Activated naive CD8-positive, alpha-beta T cell treated with anti-CD3 and anti-CD28 coated beads, Interleukin-2, amount 50 U/mL, for 16 hours (primary cell): ENCODE measurements at places on chromosomes 3 and 15.

DNA sequence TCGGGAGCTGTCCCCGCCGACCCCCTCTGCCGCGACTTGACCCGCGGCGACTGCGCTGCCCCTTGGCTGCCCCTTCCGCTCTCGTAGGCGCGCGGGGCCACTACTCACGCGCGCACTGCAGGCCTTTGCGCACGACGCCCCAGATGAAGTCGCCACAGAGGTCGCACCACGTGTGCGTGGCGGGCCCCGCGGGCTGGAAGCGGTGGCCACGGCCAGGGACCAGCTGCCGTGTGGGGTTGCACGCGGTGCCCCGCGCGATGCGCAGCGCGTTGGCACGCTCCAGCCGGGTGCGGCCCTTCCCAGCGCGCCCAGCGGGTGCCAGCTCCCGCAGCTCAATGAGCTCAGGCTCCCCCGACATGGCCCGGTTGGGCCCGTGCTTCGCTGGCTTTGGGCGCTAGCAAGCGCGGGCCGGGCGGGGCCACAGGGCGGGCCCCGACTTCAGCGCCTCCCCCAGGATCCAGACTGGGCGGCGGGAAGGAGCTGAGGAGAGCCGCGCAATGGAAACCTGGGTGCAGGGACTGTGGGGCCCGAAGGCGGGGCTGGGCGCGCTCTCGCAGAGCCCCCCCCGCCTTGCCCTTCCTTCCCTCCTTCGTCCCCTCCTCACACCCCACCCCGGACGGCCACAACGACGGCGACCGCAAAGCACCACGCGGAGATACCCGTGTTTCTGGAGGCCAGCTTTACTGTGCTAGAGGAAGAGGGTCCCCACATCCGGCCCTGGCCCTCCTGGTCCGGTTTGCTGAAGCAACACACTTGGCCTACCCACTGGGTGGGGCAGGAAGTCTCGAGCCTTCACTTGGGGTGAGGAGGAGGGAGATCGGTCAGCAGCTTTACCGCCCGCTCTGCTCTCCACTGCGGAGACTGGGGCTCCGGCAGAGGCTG lies at the start of gene RASSF1:
RASSF1 (minus strand) TSS at position 389 of the 882 bp plus-strand sequence; CDS start at position 358, 31 bp downstream.
- DNase-seq = no peak

GRCh38 chr3:47016934-47017435 lies 37.5 kb downstream of the NBEAL2 start:
- DNase-seq = no peak

- DNase-seq = no peak
Observed at GRCh38 chr3:12323237-12323636, 34.4 kb downstream of the PPARG start.

DNA sequence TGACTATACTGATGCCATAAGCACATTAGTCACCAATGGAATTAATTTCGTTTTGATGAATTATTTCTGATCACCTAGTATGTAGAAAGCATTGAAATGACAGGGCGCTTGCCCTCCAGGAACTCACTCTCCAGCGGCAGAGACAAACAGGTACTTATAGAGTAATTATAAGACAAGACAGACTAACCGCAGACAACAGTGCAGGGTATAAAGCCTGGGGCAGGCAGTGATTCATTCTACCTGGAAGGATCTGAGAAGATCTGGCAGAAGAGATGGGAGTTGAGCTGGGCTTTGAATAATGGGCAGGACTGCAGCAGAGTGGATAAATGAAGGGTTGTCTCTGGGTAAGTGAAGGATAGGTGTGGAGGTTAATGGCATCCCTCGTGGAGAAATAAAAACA lies 331.8 kb downstream of the FGF12 start:
- no peak for DNase-seq

- no peak for DNase-seq
Observed at GRCh38 chr3:6504347-6504746, 356.6 kb upstream of the GRM7 start.

DNA sequence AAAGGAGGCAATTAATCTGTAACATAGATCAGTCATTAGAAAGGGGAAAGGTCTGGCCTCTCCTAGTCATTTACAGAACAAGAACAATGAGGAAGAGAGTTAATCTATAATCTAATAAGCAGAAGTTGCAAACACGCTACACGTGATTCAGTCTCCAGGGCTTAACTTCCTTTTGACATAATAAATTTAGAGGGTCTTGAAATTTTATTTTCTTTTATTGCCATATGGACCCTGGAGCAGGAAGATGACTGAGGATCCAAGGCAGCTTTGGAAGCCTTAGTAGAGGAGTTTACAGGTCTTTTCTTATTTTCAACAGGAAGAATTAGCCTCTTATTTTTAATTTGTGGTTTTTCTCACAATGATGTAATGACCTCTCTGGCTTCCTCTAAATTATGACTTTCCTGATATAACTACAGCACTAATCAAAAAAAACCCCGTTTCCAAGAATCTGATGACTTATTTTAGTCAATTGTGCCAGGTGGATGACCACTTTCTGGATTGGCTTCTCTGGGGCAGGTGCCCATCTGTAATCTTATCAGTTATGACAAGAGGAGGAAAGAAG lies 32.2 kb downstream of the ADGRG7 start:
- no peak for DNase-seq

GRCh38 chr3:10502185-10502880 lies 3.1 kb downstream of the ATP2B2 start:
- DNase-seq = no peak

GRCh38 chr15:26744894-26745293 lies 28.0 kb downstream of the GABRB3 start:
- DNase-seq = no peak

DNA sequence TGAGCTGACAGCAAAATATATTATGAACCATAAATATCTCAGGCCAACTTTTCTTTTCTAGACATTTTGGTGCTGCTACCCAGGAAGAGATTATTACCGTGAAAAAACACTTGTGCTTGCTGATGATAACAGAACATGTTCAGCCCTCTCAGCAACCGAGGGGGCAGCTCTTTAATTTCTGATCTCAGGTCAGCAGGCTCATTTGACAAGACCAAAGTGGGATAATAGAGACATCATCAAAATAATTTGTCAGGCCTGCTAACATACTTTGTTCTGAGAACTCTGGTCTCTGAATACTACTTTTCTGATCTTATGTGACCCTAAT lies 645.9 kb upstream of the KCNMB2 start:
- DNase-seq = no peak

DNA sequence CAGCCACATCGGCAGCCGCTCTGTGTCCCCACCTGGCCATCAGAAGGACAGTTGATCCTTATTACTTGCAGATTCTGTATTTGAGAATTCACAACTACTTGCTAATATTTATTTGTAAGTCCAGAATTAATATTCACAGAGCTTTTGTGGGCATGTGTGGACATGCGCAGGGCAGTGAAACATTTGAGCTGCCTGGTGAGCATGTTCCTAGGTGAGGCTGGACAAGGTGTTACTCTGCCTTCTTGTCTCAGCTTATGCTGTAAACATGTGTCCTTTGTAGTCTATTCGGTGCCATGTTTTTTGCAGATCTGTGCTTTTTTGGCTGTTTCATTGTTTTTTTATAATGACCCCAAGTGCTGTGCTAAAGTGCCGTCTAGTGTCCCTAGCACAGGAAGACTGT lies 15.6 kb downstream of the FAH start:
- DNase-seq = no peak

- DNase-seq = no peak
Observed at GRCh38 chr3:193114431-193115340, 126.3 kb upstream of the PLAAT1 start.

- no peak for DNase-seq
Observed at GRCh38 chr3:23710555-23710954, 95.2 kb upstream of the UBE2E1 start.

GRCh38 chr15:38479266-38479665 lies 25.3 kb downstream of the FAM98B start:
- DNase-seq = no peak

DNA sequence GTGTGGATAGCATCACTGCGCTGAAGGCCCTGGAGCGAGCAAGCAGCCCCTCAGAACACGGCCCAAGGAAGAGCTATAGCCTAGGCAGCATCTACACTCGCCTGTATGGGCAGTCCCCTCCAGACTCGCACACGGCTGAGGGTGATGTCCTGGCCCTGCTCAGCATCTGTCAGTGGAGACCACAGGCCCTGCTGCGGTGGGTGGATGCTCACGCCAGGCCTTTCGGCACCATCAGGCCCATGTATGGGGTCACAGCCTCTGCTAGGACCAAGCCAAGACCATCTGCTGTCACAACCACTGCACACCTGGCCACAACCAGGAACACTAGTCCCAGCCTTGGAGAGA lies 20.5 kb downstream of the ATRIP start:
- no peak for DNase-seq

DNA sequence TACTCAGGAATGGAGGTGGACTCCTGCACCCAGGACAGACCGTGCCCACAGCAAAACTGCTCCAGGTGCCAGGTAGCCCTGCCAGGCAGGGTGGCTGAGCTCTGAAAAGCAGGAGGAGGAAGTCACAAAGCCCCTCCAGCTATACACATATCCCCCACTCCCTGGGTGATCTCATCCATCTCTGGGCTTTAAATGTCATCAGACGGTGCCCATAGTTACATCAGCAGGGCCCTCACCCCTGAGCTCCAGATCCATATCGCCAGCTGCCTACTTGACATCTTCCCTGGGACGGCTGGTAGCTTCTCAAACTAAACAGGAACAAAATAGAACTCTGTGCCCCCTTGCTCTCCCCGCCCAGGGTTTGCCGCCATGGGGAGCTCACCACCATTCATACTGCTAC lies 87.7 kb downstream of the MEGF11 start:
- DNase-seq = no peak

- no peak for DNase-seq
Observed at GRCh38 chr15:99486371-99487336, 79.1 kb upstream of the MEF2A start.

GRCh38 chr3:155194973-155195957 lies 98.2 kb downstream of the STRIT1 start:
- no peak for DNase-seq

DNA sequence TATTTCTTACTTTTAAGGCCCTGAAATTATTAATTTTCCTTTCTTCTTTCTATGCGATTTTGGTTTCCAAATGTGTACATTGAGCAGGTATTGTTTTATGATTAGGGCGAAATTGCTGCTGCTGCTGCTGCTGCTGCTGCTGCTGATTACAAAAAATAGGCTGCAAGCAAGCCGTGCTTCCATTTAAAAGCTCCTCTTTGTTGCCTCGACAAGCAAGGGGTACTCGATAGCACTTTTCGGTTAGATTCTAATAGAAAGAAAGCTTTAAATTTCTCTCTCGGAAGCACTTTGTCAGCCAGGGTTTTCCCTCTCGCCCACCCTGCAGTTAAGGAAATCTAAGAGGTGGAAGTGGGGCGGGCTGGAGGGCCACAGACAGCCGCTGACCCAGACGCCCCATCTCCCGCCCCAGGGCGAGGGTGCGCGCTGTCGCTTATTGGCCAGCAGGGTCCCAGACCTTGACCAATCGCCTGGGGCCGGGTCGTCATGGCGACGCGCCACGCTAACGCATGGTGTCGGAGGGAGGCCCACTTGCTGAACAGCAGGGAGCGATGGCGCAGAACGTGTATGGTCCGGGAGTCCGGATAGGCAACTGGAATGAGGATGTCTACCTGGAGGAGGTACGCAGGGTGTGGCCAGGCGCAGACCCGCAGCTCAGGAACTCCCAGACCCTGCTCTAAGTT lies at the start of gene CFAP161:
CFAP161 (plus strand) TSS at position 489 of the 680 bp plus-strand sequence; CDS start at position 549, 60 bp downstream.
- no peak for DNase-seq

DNA sequence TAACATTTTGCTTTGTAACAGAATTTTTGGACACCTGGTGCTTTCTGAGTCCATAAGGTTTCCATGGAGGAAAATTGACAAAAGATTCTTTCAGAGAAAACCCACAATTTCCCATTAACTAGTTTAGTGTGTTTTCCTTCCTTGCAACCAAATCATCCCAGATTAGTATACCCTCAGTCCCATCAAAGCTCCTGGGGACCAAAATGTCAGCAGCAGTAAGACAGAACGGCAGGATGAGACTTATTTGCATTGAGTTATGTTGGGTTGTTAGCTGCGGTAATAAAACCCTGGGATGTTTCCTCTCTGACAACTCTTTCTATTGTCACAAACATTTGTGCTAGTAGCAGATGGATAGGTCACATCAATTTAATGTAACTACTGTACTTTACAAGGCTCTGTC lies 32.4 kb upstream of the VPS33B start:
- DNase-seq = no peak

- DNase-seq = no peak
Observed at GRCh38 chr3:39088889-39089288, 18.5 kb downstream of the GORASP1 start.

DNA sequence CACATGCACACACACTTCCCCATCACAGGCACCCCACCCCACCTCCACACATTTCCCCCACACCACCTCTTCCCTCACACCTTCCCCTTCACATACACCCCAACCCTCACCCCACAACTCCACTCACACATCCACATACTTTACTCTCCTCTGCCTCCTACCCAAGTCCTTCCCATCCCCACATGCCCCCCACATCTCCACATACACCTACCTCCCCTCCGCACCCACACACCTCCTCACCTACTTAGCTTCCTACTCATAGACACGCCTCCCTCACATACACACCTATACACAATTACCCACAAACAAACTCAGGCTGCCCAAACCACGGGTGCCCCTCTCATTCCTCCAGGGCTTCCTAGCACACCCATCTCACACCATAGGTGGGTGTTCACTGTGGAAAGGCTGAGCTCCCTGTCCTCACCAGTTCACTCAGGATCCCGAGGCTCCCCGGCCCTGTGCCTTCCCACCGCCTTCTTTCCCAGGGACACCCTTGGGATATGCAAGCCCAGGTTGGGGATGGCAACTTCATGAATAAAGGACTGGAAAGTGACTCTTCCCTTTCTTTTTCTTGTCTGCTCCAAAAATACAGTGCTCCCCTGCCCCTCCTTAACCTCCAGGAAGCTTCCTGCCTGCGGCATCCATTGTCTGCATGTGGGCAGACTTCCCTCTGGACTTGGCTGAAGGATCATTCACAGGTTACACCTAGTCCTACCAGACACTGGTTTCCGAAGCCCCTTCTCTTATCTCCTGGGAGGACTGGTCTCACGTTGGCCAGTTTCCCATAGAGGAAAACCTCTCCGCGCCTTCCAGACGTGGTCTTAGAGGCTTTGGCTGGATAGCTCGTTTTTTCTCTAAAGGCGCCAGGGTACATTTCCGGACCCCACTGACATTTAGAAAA lies 61.5 kb downstream of the SLCO2A1 start:
- no peak for DNase-seq

DNA sequence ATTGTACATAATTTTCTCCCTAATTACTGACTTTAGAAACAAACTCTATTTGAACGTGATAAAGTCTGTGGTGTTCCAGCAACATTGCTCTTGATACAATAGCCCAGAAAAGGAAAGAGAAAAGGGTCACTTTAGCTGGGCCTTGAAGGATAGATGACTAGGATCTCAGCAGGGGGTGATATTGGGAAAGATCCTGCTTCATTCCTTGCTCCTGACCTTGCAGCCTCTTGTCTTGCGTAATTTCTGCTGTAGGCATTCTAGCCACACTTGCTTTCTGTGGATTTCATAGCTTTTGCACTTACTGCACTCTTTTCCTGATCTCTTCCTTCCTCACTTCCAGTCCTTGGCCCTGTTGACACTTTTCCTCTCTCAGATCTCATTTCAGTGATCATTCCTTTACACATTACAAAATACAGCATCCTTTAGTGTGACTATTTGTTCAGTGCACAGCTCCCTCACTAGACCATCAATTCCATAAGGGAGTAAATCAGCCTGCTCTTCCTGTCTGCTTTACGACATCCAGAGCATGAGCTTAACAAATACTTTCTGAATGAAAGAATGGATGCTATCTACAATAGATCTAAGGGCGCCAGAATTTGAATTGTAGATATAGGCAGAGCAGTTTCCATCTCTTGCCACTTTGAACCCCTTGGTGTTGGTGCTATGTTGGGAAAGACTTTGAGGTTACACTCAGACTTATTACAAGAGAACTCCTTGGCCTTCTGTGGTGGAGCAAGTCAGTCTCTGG lies 559.6 kb upstream of the MDFIC2 start:
- DNase-seq = no peak
